A549 treated with CpdA at 1 μM for 4 hours (cell line): ENCODE measurements at places on chromosomes 7 and 10. TPM values are rescaled to one million over a fixed set of nuclear protein-coding genes. Genes with fewer than 3 reads are reported as not detected.

The BLNK gene
- total RNA-seq = not detected in 5 replicates

The DOCK4 gene
- 4.1 to 7.4 TPM (median 5.6 TPM) in 5 replicates for total RNA-seq

The AKR1C8 gene
- total RNA-seq = 0.19 to 0.31 TPM in 2 of 5 replicates, not detected in the others

The ADAMTS14 gene
- total RNA-seq = 0.07 to 0.13 TPM (median 0.10 TPM) in 5 replicates

The AS3MT gene
- 3.3 to 4.7 TPM (median 4.0 TPM) in 5 replicates for total RNA-seq

The KLF14 gene
- 0.03 to 0.06 TPM (median 0.05 TPM) in 3 of 5 replicates, not detected in the others for total RNA-seq

The PCDH15 gene
- total RNA-seq = not detected in 5 replicates

The OR2A42 gene
- not detected in 5 replicates for total RNA-seq

The PRKCQ gene
- 4.0 to 5.1 TPM (median 4.4 TPM) in 5 replicates for total RNA-seq

The GPR141 gene
- total RNA-seq = not detected in 5 replicates

The TLX1 gene
- not detected in 5 replicates for total RNA-seq

The GPRIN2 gene
- 20.8 to 34.6 TPM (median 26.3 TPM) in 5 replicates for total RNA-seq
